ENCODE measurements at places on chromosomes 4 and X. TPM values are rescaled to one million over a fixed set of nuclear protein-coding genes. Genes with fewer than 3 reads are reported as not detected.

The EGFL6 gene
- polyA plus RNA-seq = 115 TPM

The ENPEP gene
- polyA plus RNA-seq = 25.4 TPM

The ACE2 gene
- polyA plus RNA-seq = not detected

The GPR78 gene
- 0.76 TPM for polyA plus RNA-seq

The GABRA4 gene
- polyA plus RNA-seq = 0.46 TPM

The GLRA3 gene
- not detected for polyA plus RNA-seq

The AGTR2 gene
- polyA plus RNA-seq = 47.8 TPM

The XAGE1A gene
- polyA plus RNA-seq = not detected

The GPRASP1 gene
- polyA plus RNA-seq = 10.4 TPM

The DGKK gene
- not detected for polyA plus RNA-seq

The PTPN13 gene
- polyA plus RNA-seq = 5.8 TPM

The SPOCK3 gene
- polyA plus RNA-seq = 0.92 TPM

The MAGEA10 gene
- not detected for polyA plus RNA-seq

The BCOR gene
- 24.6 TPM for polyA plus RNA-seq

The SPANXN4 gene
- not detected for polyA plus RNA-seq

The NOX1 gene
- polyA plus RNA-seq = 0.59 TPM

The CASP6 gene
- 16.3 TPM for polyA plus RNA-seq

The SFRP2 gene
- polyA plus RNA-seq = 122 TPM

The TEX11 gene
- polyA plus RNA-seq = 0.41 TPM

The ADRA2C gene
- 1.7 TPM for polyA plus RNA-seq

The TGIF2LX gene
- not detected for polyA plus RNA-seq

The PIR gene
- 3.2 TPM for polyA plus RNA-seq

The CNOT6L gene
- 28.4 TPM for polyA plus RNA-seq

The TLR1 gene
- 1.9 TPM for polyA plus RNA-seq

The FAM241A gene
- 4.6 TPM for polyA plus RNA-seq

The DRP2 gene
- polyA plus RNA-seq = 3.2 TPM

The ATP1B4 gene
- polyA plus RNA-seq = 259 TPM

The CXCL8 gene
- polyA plus RNA-seq = 4.1 TPM

The MMGT1 gene
- 21.1 TPM for polyA plus RNA-seq

The VSIG1 gene
- polyA plus RNA-seq = 0.32 TPM

The MTNR1A gene
- not detected for polyA plus RNA-seq

The SAGE1 gene
- polyA plus RNA-seq = not detected

The EXOC1L gene
- not detected for polyA plus RNA-seq

The FREM3 gene
- 0.14 TPM for polyA plus RNA-seq

The ASMT gene
- polyA plus RNA-seq = not detected

The GPM6B gene
- 29.5 TPM for polyA plus RNA-seq

The GABRE gene
- 29.1 TPM for polyA plus RNA-seq

The HTRA3 gene
- 29.8 TPM for polyA plus RNA-seq

The TMPRSS11F gene
- polyA plus RNA-seq = 0.17 TPM

The FGFBP1 gene
- polyA plus RNA-seq = not detected

The TSR2 gene
- 48.8 TPM for polyA plus RNA-seq

The GUCY1B1 gene
- polyA plus RNA-seq = 23.9 TPM

The NWD2 gene
- polyA plus RNA-seq = 0.06 TPM

The ITIH6 gene
- 0.62 TPM for polyA plus RNA-seq

The TEX13D gene
- not detected for polyA plus RNA-seq

The GAB1 gene
- 28.6 TPM for polyA plus RNA-seq

Data from muscle of back (tissue), 13 donors.